ENCODE measurements at places on chromosomes 6 and 20.

GRCh38 chr20:62558779-62559178 lies 83.0 kb upstream of the GATA5 start:
- DNase-seq, result no peak

GRCh38 chr6:53962646-53963045 lies 148.6 kb upstream of the MLIP start:
- DNase-seq, result no peak

DNA sequence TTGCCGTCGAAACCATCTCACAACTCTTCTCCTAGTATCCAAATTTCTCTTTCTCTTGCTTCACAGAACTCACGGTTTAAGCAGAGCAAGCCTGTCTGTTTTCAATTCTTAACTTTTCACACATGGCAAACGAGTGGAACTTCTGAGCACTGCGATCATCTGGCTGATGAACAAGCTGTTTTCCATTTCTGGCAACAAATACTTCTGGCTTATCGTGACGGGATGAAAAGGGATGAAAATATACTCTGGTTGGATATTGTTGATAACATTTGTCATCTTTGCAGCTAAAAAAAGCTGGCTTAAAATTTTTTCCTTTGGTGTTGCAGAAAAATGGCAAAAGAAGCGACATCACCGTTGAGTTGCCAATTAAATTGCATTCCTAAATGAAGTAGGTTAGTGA lies 515.2 kb upstream of the JARID2 start:
- no peak for DNase-seq

DNA sequence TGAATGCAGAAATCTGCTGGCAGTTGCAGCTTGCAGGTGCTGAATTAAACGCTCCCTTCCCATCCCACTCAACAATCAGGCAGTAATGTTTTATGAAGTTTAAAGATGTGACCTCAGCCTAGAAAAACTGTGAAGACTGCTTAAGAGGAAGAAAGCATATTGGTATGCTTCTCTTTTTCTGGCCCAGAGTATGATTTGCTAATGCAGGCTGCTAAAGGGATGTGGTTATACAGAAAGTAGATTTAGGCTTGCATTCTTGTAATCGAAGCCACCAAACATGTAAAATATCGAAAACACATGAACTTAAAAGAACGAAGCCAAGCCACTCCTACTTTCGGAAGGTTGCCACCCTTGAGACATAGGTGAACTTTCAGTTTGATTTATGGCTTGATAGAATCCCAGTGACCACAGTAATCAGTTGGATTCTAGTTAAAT lies 40.7 kb downstream of the MAP3K5 start:
- no peak for DNase-seq

- no peak for DNase-seq
Observed at GRCh38 chr20:19780261-19780660, 22.2 kb downstream of the RIN2 start.

DNA sequence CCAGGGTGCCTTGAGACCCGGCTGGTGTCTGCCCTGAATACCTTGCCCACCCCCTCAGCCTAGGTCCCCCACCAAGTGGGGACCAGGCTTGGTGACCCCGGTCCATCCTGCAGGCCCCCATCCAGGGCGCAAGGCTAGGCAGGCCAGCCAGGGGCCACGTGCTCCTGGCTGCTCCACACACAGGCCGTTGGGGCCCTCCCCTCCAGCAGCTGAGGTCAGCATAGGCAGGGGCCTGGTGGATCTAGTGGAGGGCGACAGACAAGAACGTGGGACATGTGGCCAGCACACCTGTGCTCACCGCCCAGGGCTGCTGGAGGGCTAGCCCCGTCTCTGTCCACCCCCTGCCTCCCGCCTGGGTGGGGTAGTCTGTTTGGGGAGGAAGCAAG lies 7.5 kb upstream of the HRH3 start:
- no peak for DNase-seq

- DNase-seq, result no peak
Observed at GRCh38 chr6:19002976-19003560, 615.9 kb downstream of the RNF144B start.

- DNase-seq, result no peak
Observed at GRCh38 chr20:49631061-49631716, 63.3 kb upstream of the PTGIS start.

- no peak for DNase-seq
Observed at GRCh38 chr6:10951675-10952282, 64.9 kb downstream of the SYCP2L start.

DNA sequence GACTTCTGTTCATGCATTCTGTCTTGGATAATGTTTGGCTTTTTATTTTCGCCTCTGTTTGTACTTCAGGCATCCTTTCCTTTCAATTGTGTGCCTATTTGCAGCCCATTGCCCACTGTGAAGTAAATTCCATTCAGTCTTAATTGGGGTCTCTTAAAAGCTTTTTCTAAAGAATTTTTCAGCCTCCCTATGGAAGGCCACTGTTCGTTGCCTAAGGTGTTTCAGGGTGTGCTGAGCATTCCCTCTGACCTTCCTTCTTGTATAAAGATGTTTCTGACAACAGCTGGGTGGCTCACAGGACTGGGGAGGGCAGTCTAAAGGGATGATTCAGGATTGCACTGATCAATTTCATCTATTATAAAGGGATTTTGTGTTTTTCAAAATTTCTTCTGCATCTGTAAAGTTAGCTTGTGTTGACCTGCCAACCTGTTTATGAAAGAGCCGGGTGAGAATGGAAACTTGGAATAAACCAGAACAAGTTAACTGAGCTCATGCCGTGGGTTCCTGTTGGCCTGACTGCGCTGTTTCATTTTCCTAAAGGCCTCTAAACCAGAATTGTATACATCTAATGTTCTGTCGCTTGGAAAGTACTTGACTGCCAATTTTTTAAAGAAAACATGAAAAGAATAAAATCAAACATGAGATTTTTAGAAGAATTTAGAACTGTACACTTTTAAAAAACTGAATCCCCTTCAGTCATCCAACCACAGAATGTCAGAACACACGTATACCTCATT lies 14.3 kb downstream of the PHACTR2 start:
- no peak for DNase-seq

DNA sequence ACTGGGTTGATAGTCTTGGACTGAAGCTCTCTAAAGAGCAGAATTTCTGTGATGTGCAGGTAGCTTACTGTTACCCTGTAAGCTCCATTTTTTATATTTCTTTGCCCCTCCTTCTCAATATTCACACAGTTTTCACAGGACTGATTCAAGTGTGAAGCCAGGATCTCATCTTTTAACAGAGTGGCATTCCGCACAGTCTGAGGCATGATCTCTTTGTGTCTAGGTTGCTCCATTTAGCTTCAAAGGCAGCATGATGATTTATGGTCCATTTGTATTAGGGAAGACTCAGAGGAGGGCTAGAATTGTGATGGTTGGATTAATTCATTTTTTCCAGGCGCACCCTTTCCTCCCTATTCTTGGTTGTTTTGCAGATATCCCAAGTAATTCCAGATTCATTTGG lies 43.5 kb downstream of the CARMIL1 start:
- DNase-seq, result no peak

GRCh38 chr6:22015944-22016343 lies 280.9 kb downstream of the PRL start:
- no peak for DNase-seq

- DNase-seq, result no peak
Observed at GRCh38 chr20:51404297-51405060, 138.0 kb downstream of the NFATC2 start.

DNA sequence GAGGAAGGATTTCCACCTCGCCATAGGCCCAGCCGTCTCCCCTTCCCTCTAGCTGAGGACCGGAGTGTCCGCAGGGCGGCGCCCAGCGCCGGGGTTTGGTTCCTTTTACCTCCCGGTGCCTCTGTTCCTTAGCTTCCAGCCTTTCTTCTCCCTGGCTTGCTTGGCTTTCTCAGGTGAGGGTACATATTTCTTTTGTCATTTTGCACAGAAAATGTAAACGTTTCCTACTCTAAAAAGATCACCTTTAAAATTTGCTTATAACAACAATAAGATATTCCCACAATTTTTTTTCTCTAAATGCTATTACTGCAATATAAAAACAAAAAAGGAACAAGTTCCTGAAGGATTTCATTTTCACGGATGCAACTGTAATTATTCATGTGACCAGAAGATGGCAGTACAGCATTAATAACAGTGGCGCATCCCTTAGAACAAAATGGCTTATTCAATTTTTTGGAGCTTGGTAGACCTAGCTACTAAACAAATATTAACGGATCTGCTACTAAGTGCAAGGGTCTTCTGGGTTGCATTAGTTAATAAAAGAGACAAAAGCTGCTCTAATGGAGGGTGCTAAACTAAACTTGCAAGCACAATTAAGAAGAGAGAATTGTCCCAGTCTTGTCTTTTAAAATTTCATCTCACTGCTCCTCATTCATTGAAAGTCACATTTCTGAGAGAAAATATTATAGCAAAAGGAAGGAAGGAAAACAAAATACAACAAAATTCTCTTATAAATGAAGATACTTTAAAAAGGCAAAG lies 172.9 kb downstream of the ADGRG6 start:
- peak; percentile 6 for DNase-seq

- no peak for DNase-seq
Observed at GRCh38 chr20:46175127-46175494, 57.0 kb downstream of the CD40 start.

DNA sequence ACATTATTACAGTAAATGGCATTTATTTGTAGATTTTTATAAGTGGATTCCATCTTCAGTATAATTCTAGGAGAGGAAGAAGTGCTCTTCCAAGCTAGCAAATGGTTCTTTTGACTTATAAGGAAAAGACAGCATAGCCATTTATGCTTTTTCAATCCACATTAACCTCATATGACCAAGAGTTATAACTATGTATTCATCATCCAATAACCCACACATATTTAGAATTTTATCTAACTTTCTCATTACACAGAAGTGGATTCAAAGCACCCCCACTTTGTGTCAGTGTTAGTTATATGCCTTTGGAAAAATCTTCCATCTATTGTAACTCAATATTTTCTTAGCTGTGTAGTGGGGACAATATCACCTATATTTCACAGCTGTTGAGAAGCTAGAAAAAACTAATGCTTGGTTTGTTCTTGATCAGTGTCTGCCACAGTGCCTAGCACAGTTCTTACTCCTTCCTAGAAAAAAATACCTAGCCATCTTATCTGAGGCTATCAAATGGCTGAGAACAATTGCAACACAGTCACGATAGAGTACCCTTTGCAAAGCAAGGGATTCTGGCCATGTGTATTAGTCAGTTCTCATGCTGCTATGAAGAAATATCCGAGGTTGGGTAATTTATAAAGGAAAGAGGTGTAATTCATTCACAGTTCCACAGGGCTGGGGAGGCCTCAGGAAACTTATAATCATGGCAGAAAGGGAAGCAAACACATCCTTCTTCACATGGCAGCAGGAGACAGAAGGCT lies 986.3 kb downstream of the TFAP2A start:
- no peak for DNase-seq

GRCh38 chr6:169896826-169897456 lies 145.5 kb downstream of the ERMARD start:
- DNase-seq, result no peak

- DNase-seq, result no peak
Observed at GRCh38 chr20:21517566-21518277, 3.9 kb upstream of the NKX2-2 start.

GRCh38 chr6:129817821-129818220 lies 43.3 kb downstream of the TMEM244 start:
- DNase-seq, result no peak

GRCh38 chr6:80280262-80281010 lies 174.0 kb downstream of the BCKDHB start:
- DNase-seq, result no peak

DNA sequence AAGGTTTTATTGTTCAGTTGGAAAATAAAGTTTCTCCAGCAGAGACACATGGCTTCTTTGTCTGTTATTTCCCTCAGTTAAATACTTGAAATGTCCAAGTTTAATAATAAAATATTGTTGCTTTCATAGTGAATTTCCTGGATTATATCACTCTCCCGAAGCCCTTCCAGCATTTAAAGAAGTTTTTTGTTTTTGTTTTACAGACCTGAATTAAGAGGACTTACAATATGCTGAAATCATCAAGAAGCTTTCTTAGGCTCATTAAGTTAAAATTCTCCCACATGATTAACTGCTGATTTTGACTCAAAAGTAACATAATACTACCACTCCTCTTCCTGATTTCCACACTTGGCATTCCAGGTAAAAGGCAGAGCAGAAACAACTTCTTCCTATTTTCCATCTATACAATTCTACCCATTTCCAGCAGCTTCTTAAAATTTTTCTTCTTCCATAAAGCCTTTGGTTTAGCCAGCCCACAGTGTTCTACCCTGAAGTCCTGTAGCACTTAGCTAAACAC lies 35.8 kb downstream of the PDSS2 start:
- no peak for DNase-seq

GRCh38 chr20:10430000-10430466 lies 4.0 kb downstream of the MKKS start:
- DNase-seq, result no peak

DNA sequence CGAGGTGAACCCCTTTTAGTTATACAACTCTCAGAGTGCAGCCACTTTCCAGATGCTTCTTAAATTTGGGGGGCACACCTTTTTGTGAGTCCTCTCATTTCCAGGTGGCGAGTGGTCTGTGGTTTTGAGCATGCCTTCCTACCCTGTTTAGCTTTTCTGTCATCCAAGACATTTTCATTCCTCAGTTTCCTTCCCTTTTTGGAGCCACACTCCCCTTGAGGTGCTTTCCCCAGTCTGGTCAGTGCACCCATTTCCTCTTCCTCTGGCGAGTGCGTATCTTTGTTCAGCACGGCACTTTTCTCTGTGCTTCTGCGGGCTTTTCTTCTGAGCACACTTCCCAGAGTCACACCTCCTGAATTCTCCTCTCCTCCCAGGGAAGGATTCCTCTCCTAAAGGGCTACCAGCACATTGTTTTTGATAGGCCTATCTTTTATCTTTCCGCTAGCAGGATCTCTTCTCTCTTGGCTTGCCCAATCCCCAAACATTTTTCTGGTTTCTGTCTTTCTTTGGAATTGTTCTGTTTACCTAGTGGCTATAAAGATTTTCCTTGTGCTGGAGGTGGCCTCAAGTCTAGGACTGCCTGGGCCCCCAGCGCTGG lies 1.4 kb downstream of the PHF20 start:
- DNase-seq, result no peak

DNA sequence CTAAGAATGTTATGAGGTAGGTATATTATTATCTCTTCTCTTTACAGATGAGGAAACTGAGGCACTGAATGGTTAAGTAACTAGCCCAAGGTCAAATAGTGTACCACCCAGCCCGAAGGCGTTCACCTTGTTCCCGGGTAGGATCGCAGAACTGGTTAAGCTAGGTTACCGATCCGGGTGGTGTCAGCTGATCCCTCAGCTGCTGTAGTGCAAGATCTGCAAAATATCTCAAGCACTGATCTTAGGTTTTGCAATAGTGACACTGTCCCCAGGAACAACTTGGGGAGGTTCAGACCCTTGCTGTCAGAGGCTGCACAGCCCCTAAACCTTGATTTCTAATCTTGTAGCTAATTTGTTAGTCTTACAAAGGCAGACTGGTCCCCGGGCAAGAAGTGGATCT lies 28.1 kb downstream of the SLC52A3 start:
- DNase-seq, result no peak

GRCh38 chr20:59342023-59342957 lies 41.9 kb downstream of the EDN3 start:
- DNase-seq, result no peak

DNA sequence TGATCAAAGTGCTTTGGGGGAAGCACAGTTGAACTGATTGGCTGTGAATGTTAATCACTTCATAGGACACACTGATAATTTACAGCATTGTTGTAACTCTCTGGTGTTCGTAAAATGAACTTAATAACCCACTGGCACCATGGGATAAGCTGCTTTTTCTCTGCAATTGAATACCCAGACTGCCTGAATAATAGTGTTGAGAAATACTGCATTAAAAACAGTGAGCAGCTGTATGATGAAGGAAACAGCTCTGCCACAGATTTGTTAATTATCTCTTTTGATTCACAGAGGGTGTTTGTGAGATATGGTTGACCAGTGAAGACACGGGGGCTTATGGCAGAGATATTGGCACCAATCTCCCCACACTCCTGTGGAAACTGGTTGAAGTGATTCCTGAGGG lies 420.9 kb downstream of the CDKAL1 start:
- no peak for DNase-seq

Measured in caudate nucleus (tissue), 63 donors.